ENCODE measurements at places on chromosomes 2 and 18.

DNA sequence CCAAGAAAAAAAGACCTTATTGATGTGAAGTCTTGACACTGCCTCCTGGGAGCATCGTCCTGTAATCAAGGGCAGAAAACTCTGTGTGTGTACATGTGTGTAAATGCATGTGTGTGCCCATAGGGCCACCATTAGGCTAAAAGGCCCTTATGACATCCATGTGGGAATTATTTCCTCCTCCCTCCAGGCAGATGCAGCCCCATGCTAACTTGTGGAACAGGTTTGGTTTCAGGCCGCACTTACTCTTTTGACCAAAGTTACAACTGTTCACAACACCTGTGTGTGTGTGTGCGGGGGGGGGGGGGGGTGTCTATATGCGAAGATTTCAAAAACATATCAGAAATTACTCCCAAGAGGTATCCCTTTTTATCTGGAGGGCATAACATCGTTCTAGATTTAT lies 87.4 kb upstream of the SLC14A2 start:
- no peak for DNase-seq

DNA sequence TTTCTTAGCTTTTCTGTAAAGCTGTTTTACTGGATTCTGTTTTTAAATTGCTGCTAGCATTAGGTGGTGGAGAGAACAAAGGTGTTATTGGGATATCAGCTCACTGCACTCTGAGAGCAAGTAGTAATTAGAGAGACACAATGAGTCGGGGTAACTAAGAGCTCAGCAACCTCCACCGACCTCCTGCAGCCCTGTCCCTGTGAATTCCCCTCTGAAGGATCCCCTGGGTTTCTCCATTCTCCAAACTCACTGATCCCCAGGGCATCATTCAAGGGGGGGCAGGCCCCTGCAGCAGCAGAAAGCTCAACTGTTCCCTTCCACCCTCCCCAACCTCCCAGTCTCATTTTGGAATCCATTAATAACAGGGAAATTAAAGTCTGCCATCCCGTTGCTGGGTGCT lies 73.0 kb downstream of the MTCL1 start:
- no peak for DNase-seq

DNA sequence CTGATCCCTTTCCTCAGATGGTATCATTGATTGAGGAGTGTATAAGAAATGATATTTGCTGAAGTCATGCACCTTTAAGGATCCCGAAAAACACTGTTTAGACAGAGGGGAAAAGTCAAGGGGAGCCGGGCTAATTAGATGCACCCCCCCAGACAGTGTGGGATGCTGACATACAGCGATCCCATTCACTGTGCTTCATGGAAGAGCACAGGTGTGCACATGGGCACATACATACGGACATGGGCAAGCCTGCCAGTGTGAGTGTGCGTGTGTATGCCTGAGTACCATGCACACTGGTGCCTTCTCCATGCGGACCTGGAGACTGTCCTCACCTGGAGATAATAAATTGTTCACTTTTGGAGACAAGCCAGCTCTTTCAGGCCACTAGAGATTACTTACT lies 22.6 kb downstream of the MEIS1 start:
- DNase-seq, result no peak

DNA sequence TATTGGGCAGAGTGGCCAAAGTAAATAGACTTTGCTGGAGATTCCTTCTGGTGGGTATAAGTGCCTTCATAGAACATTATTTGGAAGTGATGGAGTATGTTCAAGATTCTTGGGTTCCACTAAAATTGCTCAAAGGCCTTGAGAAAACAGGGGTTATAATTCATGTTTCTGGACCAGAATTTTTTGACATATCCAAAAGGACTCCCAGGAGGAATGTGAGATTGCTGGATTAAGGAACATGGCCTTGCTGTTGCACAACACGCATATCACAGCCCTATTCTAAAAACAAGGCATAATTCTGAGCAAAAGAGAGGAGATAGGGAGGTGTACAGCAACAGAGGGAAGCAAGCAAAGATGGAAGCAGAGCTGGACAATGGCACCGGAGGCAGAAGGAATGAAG lies 111.7 kb upstream of the TNP1 start:
- DNase-seq, result no peak

DNA sequence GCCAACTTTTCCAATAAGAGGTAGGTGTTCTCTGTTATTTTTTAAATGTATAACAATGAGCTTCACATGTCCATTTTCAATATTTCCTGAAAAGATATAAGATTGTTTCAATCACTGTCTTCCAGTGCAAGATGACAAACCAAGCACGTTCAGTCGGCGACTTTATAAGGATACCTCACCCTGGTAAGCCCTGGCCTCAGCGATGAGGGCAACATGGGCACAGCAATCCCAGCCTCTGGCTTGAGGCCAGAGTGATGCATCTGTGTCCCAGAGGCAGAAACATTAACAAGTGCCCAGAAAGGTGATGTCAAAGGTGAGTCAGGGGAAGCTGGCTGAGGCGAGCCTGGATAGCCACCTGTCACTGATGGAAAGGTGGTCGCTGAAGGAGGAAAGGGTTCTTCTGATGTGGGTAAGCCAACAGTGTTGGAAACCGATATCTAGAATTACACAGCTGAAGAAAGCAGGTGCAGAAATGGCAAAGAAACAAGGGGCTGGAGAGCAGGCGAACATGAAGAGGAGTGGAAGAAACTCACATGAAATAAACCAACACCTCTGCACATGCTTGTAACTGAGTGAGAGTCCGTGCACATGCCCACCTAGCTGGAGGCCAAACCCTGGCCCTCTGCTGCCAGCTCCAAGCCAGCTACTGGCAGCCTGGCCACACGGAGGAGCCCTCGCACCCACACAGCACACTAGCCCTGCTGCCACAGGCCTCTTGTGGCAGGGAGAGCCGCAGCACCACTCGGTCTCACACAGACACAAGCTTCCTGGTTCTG lies 65.5 kb downstream of the FBXO15 start:
- DNase-seq, result peak; percentile 13

- DNase-seq, result no peak
Observed at GRCh38 chr2:215161301-215161829, 22.9 kb upstream of the ABCA12 start.

DNA sequence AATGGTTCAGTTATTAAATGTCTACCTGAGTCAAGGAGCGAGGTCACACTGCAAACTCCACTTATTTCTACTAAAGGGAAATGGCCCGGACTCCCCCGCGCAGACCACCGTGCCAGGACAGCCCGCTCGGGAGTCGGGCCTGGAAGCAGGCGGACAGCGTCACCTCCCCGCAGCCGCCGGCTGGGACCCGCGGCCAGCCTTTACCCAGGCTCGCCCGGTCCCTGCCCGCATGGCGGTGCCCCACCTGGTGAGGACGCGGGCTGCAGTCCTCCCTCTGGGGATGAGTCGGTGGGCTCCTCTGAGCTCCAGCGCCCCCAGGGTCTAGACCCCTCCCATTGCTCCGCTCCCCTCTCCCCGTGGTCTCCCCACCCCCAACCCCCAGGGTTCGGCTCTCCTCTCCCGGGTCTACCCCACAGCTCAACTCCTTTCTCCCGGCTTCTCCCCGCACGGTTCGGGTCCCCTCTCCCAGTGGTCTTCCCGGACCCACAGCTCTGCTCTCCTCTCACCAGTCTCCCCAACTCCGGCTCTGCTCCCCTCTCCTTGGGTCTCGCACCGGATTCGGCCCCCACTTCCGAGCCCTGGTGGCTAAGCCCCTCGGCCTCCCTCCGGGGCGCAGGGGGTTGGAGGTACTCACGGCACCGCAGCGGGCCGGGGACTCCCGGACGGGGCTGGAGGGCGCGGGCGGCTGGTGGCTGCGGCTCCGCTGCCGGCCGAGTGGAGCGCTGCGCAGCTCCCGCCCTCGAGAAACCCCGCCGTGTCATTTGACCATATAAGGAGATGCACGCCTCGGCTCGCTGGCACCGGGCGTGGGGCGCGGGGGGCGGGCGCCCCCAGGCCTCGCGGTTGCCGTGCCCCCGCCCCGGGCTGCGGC lies at the start of gene FHL2:
Gene FHL2 (minus strand): TSS at position 716 of the 871 bp plus-strand sequence. CDS start 12,535 bp downstream, outside the sequence.
- DNase-seq, result peak; percentile 91

DNA sequence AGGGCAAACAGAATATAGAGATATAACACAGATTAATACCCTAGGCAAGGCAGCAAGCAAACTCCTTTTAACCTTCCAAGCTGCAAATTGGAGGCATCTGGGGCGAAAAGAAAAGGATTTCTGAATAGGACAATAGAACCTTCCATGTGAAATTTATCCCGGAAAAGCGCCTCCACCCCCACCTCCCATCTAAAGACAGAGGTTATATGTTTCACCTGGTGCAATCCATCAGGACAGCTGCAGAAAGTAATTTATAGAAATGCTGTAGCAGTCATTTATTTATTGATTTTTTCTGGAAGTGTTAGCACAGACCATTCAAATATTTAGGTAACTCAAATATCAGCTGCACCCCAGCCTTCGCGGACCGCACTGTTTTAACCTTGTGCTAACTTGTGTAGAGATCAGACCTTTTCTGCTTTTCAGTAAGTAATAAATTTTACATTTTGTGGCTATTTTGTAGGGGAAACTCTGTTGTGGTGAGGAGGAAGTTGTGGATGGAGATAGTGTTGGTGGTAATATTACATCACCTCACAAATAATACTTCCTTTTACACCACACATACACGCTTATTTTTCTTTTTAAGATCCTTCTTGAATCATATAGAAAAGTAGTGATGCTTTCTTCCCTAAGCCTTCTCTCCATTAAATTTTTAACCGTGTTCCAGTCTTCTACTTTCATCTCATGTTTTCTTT lies 919.3 kb upstream of the CDH2 start:
- DNase-seq, result no peak

- DNase-seq, result no peak
Observed at GRCh38 chr18:79881695-79882094, 69.8 kb downstream of the SLC66A2 start.

GRCh38 chr2:9761577-9761976 lies 81.7 kb upstream of the TAF1B start:
- no peak for DNase-seq

DNA sequence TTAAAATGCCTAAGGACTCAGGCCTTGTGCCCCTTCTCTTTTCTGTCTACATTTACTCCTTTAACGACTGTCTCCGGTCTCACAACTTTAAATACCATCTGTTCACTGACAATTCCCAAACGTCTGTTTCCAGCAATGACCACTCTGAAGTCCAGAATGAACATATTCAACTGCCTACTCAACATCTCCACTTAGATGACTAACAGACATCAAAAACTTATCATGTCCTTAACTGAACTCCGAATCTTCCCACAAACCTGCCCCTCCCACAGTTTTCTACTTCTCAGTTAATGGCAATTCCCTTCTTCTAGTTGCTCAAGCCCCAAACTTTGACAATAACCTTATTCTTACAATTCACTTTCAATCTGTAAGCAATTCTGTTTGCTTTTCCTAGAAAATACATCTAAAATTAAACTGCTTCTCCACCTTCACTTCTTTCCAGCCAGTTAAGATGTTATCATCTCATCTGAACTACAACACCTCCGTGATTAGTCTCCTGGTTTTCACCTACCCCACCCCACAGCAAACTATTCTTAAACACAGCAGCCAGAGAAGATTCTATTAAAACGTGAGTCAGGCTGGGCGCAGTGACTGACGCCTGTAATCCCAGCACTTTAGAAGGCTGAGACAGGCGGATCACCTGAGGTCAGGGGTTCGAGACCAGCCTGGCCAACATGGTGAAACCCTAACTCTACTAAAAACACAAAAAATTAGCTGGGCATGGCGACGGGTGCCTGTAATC lies 2.8 kb downstream of the C1D start:
- DNase-seq, result peak; percentile 24
